ENCODE measurements at places on chromosomes 12 and 14.

DNA sequence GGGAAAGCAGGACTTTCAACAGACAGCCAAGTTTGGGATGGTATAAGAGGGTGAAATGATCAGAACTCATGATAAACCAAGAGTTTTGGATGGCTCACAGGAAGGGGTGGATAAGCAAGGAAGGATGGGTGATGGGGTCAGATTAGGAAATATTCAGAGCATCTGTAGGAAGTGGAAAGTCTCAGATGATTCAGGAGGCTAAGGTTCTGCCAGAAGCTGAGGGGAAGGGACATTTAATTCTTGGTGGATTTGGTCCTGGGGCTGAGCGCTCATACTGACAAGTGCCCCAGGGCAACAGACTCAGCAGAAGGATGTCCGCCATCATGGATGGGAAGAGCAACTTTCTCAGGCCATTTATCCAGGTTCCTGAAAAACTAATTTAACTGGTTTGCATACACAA lies 28.4 kb upstream of the BDKRB2 start:
- no peak for DNase-seq

GRCh38 chr14:31990183-31990857 lies 86.8 kb upstream of the ARHGAP5 start:
- DNase-seq, result no peak

DNA sequence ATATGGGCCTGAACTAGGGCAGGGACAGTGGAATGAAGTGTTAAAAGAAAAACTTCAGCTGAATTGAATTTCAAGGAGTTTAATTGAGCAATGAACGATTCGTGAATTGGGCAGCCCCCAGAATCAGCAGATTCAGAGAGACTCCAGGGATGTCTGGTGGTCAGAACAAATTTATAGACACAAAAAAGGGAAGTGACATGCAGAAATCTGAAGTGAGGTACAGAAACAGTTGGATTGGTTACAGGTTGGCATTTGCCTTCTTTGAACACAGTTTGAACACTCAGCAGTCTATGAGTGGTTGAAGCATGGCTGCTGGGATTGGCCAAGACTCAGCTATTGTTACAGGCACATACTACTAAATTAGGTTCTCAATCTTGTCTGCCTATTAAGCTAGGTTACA lies 9.7 kb upstream of the TBPL2 start:
- DNase-seq, result no peak

DNA sequence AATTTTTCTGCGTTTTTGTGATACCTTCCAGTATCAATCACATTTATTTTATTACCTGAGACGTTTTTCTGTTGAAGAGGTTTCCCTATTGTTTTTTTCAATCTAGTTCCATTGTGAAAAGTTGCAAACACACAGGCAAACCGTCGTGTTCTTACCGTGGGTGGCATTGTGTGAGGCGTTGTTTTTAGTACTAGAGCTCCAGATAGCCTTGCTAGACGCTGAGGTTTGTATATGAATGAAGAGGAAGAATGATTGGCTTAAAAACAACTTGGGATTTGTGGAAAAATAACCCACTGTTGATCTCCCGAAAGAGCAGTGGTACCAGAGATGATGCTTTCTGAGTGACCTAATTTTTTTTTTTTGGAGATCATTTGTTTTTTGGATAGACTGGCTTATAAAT lies 1.0 kb downstream of the SOCS4 start:
- no peak for DNase-seq

DNA sequence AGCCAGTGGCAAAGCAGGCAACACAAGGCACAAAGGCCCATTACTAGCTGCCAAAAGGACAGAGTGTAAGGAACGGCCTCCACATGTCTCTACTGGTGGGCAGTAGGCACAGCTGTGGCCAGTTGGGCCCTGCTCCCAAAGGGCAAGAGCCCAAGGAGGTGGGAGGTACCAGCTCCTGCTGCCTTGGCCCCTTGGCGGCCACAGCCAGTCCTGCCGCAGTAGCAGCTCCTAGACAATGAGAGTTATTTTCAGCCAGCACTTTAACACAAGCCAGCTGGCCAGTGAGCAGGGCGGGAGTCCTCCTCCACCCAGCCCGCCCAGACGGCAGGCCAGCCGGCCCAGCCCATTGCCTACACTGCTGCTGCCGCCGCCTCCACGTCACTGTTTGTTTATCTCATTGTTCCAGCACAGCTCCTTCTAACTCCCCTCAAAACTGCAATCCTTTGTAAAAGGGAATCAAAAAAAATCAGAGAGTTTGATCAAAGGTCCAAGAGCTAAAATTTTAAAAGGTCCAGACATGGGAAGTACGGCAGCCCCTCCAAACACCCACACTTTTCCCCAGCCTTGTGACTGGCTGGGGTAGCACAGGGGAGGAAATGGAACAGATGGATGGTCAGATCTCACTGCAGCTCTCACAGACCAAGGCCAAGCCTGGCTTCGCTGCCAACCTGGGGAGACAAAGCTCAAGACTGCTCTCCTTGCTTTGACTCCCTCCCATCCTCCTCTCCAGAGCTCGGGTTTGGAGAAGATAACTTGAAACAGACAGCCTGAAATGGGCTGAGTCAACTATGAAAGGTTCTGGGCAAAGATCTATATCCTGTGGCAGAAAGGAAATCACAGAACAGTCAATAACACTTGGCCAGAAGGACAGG lies 33.5 kb downstream of the FMNL3 start:
- peak; percentile 49 for DNase-seq

All from GM12865 (cell line).